ENCODE measurements at places on chromosomes 12 and 14.

DNA sequence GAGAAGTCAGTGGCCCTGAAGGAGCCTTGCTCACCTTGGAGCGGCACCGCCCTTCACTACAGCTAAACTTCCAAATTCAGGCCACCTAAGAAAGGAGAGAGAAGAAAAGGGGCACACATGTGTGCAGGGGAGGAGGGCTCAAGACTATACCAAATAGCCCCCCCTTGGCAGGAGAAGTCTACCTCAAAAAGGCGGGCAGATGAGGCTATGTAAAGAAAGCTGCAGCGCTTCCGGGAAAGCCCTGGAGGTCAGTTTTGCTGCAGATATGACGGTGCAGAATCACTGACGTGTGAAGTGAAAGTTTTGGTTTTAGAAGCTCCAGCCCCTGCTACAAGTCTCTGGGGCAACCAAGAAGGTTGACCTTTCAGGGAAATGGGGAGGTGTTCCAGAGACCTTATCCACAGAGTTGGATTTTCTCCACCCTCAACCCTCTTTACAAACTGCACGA lies 48.2 kb upstream of the PNMA1 start:
- peak; percentile 79 for DNase-seq

- DNase-seq = no peak
Measured at GRCh38 chr12:47361389-47362021, 281.7 kb upstream of the AMIGO2 start.

DNA sequence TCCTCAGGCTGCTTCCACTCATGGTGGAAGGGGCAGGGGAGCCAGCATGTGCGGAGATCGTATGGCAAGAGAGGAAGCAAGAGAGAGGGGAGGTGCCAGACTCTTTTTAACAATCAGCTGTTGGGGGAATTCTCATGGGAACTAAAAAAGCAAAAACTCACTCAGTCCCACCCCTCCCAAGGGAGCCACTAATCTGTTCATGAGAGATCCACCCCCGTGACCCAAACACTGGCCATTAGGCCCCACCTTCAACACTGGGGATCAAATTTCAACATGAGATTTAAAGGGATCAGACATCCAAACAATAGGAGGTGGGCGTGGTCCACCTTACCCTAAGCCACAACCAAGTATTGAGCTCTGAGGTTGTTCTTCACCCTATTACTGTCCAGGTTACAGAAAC lies 375.1 kb downstream of the GRIN2B start:
- no peak for DNase-seq

- DNase-seq = no peak
Measured at GRCh38 chr12:120225852-120226640, 25.1 kb upstream of the RPLP0 start.

GRCh38 chr12:1083151-1083888 lies 92.3 kb downstream of the ERC1 start:
- no peak for DNase-seq

Measured in GM12878 (cell line).